CD4-positive, alpha-beta T cell treated with Interleukin-4 for 4 hours (primary cell): ENCODE measurements at places on chromosomes 1 and 21.

GRCh38 chr1:198079432-198079951, 77.3 kb upstream of the NEK7 start:
- DNase-seq: no peak

DNA sequence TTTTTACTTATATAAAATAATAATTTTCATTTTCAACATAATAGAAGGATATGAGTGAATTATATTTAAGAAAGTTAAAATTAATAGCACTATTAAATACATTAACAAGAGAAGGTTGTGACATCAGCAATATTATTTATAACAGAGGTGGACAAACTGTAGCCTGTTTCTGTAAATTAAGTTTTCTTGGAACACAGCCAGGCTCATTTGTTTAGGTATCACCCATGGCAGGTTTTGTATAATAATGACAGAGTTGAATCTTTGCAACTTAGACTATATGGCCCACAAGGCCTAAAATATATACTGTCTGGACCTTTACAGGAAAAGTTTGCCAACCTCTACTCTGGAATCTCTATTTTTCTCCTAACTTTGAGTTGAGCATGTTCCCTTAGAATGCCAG, 42.8 kb upstream of the CACYBP start:
- DNase-seq: no peak

- peak; percentile 2 for DNase-seq
Observed at GRCh38 chr1:1462318-1462966, 9.1 kb upstream of the ATAD3B start.

GRCh38 chr1:97451046-97451826, 469.6 kb downstream of the DPYD start:
- DNase-seq: no peak

GRCh38 chr1:11981378-11982009, 1.2 kb downstream of the MFN2 start:
- DNase-seq: no peak

GRCh38 chr1:184485751-184486723, 99.2 kb downstream of the C1orf21 start:
- no peak for DNase-seq

DNA sequence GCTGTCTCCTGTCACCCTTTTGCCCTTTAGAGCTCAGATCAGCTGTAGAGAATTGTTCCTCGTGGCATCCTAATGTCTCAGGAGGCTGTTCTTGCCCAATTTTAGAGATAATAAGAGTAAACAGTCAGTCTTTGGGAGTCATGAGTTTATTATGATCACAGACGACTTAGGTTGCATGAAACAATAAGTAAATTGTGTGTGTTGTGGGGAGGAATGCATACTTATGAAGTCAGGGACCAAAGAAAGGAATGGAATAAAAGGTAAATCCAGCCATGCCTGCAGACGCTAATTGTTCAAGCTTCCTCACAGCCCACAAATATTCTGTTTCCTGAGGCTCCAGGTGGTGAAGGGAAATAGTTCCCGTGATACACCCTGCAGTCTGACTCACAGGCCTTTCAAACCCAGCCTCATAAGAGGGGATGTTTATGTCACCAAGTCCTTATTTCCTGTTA, 897 bp downstream of the EPHX4 start:
- DNase-seq: no peak

DNA sequence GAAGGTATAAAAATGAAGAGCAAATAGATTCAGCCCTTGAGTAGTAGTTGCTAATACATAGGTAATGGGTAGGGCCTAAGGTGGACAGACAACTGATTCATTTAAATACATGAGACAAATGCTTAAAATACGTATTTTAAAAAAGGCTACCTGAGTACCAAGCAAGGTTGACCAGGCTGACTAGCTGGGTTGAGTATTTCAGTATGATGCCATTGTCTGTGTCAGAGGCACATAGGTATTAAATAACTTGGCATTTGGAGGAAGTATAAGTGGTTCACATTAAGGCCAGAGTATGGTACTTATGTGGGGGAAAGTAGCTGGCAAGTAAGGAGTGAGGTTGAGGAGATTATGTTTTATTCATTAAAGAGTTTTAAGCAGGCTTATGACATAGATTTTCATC, 19.4 kb downstream of the NEK7 start:
- no peak for DNase-seq

DNA sequence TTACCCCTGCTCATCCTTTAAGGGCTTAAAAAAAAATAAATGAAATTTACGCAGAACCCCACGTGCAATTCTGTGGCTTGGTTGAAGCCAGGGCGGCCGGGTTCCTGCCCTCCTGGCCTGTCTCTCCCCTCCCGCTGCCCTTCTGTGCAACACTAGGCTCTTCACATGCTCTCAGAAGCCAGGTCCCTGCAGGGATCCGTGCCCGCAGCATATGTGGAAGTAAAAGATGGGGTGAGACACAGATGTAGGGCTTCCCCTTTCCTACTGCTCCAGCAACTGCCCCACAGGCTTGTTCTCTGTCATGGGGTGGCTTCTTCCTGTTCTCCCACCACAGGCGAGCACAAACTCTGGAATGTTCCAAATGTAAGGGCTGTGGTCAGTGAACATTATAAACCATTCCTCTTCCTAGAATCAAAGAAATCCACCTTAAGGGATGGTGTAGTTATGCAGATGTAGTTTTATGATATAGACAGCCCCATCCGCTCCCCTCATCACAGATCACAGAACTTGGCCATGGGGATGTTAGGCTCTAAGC, 535.4 kb downstream of the KIF26B start:
- no peak for DNase-seq
